ENCODE measurements at places on chromosomes 3 and 15.

DNA sequence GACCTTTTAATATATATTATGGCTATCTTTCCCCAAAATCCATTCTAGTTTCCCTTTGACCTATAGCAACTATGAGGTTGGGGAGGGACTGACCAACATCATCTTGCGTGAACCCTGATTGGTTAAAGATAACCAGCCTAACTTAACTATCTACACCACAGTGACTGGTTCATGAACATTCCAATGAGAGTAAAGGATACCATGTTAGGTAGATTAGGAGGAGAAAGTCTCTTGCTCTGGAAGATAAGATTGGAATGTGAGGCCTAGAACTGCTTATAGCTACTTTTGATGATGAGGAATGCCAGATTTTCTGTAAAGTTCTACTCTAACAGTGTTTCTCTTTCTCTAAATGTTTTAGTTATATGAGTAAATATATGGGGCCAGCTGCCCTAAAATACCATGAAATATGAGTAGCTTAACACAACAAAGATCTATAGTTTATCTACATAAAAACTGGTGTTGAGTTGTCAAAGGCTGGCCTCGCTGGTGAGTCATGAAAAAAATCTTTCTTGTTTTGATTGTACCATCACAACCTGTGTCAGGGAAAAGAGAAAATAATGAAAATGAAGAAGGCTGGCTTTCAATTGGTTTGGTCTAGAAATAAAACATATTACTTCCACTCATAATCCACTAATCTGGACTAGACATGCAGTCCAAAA is 481.4 kb downstream of the NSUN3 start:
- no peak for DNase-seq

DNA sequence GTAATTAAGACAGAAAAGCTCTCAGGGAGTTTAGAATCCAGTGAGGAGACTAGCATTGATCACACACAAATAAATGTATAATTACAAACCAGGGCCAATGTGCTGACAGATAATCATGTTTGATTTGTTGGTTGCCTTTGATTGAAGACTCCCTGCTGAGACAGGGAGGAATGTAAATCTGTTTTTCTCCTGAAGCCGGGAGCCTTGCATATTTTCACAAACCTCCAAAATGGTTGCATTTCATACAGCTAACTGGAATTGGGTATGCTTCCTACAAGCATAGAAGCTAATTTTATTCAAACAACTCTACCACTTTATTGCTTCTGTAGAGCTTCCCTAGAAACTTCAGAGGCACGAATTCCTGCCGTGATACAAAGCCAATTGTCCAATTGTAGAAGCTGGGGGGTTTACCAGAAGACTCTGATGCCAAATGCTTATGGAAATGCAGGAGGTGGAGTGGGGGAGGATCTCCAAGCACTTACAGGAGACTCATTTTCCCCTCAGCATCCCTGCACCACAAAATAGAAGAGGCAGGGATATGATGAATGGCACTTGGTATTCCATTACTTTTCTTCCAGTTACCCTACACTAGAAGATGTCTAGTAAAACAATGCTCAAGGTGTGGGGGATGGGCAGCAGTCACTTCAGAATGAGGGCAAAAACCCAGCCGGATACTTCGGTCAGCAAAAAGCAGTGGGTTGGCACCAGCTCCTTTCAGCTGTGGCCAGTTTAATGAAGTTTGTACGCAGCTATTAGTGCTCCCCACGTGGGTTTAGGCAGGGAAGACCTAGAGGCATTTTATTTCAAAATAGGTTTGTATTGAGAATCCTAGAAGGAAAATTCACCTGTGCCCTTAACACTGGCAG is 11.4 kb upstream of the MEX3B start:
- DNase-seq = no peak

- DNase-seq = no peak
These were observed 17.3 kb upstream of the C3orf62 start for GRCh38 chr3:49294343-49294742.

DNA sequence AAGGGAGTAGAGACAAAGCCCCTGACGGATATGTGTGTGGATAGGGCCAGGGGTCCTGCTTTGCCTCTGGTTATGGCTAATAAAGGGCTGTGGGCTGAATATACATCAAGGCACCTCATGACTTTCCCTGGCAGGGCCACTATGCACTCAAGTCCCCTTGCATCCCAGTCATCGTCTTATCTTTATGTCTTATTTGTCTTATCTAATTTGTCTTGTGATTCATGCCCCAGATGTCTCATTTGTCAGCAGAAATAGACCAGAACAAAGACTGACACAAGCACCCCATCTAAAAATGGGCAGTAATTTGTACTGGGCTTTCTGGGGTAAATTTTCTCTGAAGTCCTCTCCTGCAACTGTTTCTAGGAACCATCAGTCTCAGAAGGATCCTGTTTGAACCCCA is 68.6 kb downstream of the ITGA11 start:
- DNase-seq = no peak
